Stimulated activated CD8-positive, alpha-beta memory T cell treated with anti-CD3 and anti-CD28 coated beads, Interleukin-7, amount 100 ng/mL, for 4 hours (primary cell): ENCODE measurements at places on chromosomes 16 and 17.

GRCh38 chr16:89040391-89040790 is 53.3 kb upstream of the ACSF3 start:
- no peak for DNase-seq

GRCh38 chr17:31908386-31908785 is 6.9 kb upstream of the UTP6 start:
- no peak for DNase-seq

DNA sequence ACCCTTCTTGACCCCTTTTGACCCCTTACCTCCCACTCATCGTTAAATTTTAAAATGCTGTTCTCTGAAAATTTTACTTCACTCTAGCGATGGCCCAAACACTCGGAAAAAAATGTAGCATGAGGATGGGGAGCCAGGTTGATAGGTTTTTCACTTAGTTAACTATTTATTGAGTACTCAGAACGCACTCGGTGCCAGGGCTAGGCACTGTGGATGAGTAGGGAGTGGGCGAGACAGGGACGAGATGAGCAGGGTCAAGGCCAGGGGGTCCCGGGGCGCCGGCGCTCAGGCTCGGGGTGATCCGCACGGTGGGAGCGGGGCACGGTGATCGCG is 392 bp downstream of the ZSCAN32 start:
- DNase-seq, result peak; percentile 1

DNA sequence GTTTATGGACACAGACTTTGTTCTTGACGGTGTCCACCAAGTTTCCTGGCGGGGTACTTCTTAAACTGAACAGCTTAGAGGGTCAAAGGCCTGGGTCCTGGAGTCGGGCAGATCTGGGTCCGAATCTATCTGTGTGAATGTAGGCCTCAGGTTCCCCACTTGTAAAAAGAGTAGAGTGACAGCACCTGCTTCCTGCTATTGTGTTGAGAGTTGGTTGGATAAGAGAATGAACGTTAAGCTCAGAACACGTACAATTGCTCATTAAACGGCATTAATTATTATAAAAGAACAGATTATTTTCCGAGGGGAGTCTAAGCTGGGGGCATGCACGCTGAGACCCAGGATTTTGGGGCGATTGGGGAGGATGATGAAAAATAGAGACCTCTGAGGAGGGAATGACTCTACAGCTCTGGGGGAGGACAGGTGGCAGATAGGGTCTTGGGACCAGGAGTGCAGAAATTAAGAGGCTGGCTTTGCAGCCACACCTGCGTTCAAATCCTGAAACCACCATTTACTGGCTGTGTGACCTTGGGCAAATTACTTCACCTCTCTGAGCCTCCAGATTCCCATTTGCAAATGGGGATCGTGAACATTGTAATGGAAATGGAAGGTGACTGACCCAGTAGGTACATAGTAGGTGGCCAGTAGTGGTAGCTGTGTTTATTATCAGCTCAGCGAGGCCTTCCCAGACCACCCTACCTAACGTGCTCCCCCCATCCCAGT is 862 bp downstream of the CLEC16A start:
- no peak for DNase-seq

DNA sequence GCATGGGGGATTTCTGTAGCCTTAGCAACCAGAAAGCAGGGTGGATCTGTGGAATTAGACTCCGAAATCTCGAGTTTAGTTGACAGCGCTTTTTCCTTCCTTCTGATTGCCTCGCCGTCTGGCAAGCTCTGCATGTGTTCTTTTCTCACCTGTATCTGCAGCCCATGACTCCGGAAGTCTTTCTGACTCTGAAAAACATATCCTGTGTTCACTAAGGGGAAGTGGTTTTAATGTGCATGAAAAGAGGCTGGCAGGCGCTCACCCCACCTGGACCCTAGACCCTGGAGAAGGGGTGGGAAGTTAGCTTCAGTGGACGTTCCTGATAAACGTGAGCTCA is 158.5 kb downstream of the RPTOR start:
- no peak for DNase-seq

- DNase-seq, result no peak
These were observed 72.7 kb downstream of the GNAO1 start for GRCh38 chr16:56263711-56264608.

DNA sequence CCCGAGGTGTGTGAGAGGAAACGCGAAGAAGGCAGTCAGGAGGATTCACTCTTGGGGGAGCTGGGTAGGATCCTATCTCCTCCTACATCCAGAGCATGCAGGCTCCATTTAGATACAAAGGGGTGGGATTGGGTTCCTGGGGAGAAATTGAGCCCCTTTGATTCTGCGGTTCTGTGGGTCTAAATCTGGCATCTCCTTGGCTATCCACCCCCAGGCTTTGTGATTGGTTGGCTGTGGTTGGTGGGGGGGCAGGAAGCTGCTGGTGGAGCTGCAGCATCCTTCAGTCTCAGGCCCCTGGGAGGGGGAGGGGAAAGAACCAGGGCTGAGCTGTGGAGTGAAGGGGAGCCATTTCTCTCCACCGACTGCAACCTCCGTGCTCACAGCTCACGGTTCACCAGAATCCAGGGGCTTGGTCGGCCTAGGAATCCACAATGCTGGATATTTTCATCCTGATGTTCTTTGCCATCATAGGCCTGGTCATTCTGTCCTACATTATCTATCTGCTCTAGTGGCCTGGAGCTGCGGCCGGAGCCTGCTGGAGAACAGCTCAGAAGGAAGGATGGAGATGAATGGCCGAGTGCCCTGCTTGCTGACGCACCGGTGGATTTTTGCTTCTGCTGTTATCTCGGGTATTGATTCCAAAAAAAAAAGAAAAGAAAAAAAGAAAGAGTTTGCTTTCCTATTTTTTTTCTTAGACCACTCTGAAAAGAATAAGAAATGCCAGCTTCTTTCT is at the start of gene LASP1NB:
Gene LASP1NB (plus strand): TSS at position 352 of the 733 bp plus-strand sequence.
- peak; percentile 37 for DNase-seq

- no peak for DNase-seq
These were observed 140.5 kb downstream of the SSH2 start for GRCh38 chr17:29789196-29790170.
